ENCODE measurements at places on chromosomes 7 and 10.

GRCh38 chr7:4109481-4110110, 572.5 kb upstream of the FOXK1 start:
- DNase-seq = no peak

GRCh38 chr7:64655811-64656210, 10.1 kb upstream of the ZNF107 start:
- DNase-seq = no peak

- DNase-seq = peak; percentile 27
These were observed 59.2 kb downstream of the AKR1E2 start for GRCh38 chr10:4885162-4885561.

DNA sequence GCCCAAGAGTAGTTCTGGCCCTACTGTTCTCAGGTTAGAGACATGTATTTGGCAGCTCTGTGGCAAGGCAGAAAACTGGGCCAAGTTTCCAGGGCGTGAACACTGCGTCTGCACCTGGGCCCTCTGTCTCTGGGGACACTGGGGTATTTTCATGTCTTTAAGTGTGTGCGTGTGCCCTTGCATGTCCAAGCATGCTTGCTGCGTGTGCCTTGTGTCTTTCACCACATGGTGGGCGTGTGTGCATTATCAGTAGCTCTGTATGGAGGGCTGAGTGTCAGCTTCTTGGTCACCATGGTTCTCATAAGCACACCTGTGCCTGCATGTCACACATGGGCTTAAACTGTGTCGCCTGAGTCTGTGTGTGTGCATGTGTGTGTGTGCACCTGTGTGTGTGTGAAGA, 69.3 kb downstream of the HIPK2 start:
- DNase-seq = no peak

DNA sequence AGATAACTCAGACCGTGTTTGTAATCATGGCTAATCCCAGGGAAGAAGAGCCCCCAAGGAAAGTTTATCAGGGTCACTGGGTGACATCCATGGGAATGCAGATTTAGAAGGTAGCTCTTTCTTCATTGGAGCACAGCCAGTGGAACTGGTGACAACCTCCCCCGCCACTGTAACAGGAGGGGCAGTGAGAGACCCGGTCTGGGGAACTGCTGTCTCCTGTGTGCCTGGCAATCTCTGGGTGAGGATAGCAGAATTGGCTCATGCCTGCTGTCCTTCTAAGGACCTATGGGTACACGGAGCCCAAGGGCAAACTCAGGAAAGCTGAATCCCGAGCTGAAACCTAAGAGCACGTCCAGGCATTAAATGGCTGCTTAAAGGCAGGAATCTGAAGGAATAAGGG, 341.6 kb downstream of the ABCA13 start:
- no peak for DNase-seq

DNA sequence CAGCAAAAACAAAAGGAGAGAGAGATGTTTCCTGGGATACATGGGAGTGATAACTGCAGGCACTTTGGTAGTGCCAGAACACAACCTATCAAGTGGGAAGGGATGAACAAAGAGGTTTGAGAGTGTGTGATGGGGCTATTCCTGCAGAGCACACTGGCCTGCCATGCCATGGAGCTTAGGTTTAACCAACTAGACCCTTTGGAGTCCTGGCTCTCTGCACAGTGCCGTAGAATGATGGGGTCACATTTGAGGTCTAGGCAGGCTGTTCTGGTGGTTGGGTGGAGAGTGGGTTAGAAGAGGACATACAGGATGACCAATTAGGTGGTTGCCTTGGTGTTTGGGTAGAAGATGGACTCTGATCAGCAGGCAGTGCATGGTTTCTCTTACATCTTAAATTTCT, 101.9 kb upstream of the HABP2 start:
- no peak for DNase-seq

DNA sequence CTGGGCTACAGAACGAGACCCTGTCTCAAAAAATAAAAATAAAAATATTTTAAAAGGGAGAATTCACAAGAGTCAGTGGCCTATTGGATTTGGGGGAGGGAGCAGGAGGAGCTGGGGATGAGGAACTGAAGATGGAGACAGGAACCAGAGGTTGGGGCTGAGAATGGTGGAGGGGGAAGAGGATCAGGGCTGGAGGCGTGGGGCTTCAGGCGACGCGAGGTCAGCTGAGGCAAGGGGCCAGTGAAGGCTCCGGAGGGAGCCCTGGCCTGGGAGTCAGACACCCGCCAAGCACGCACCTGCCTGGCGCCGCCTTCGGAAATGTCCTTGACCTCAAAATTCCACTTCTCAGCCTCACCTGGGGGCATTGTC, 671 bp upstream of the CLEC2L start:
- no peak for DNase-seq

DNA sequence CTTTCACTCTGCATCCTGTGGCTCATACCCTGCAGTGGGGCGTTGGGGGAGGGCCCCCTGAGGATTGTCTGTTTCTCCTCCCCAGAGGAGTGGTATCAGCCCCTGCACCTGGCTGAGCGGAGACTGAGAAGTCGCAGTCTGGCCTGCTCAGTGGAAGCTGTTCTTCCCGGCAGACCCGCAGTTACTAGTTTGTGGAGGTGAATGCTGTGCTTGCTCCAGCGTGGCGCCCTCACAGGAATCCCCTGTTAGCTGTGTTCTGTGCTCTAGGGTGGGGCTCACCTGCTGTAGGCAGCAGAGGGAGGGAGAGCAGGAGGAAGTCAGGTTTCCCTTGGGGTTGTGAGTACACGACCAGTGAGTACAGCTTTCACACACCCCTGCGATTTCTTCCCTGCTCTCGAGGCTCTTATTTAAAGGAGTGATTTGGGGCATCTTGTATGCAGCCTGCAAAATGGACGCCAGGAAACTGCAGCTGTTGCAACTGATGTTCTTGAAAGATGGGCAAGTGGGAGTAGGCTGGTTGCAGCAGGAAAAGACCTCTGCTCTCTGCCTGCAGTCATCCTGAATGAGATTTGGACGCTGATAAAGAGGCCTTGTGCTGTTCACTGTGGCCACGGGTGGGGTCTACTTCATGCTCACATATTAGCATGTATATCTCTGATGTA, 66.4 kb downstream of the HK1 start:
- peak; percentile 30 for DNase-seq

DNA sequence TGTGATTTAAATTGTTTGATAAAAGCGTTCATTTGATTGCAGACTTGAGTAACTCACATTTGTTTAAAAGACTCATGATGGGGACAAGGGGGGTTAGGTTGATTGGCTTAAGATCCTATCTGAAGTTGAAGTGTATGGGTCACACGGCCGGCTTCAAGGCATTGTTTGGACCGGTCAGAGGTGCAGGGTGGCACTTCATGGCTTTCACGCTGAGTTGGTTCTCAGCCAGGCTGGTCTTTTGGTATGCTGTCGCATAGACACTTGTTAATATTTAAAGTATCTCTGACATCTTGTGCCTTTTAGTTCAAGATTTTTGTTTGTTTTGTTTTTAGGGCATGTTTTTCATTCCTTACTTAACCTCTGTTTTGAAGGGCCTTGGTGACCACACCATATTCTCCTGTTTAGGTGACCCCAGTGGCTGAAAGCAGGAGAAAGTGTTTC, 58.1 kb downstream of the CCNY start:
- DNase-seq = no peak

GRCh38 chr10:85008488-85009184, 680.2 kb downstream of the CCSER2 start:
- no peak for DNase-seq

DNA sequence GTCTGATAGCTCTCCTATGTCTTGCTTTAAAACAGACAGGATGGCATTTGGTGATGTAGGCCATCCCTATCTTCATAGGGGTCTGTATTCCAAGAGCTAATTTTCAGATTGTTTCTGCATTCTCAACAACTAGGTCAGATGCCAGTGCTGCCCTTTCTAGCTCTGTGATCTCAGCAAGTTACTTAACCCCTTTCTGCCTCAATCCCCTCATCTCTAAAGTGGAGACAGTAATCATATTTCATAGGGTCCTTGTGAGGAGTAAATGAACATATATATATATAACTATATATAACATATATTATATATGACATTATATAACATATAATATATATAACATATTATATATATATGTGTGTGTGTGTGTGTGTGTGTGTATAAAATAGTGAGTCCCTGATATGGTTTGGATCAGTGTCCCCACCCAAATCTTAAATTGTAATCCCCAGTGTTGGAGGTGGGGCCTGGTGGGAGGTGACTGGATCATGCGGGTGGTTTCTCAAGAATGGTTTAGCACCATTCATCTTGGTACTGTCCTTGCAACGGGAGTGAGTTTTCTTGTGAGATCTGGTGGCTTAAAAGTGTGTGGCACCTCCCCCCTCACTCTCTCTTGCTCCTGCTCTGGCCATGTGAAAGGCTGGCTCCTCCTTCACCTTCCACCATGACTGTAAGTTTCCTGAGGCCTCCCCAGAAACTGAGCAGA, 45.2 kb downstream of the HIPK2 start:
- DNase-seq = no peak

Data from activated CD4-positive, alpha-beta T cell treated with anti-CD3 and anti-CD28 coated beads, Interleukin-10, Interleukin-2, amounts not matched to agents 100 ng/mL and 50 ng/mL, durations not matched to agents 16 hours and 8 hours (primary cell).